NCI-H69 (cell line): ENCODE measurements at places on chromosomes 2 and 18.

- no peak for DNase-seq
These were observed 6.7 kb downstream of the LMAN1 start for GRCh38 chr18:59352250-59352855.

GRCh38 chr2:47043142-47043890 lies 111.8 kb downstream of the STPG4 start:
- peak; percentile 9 for DNase-seq

GRCh38 chr2:48721158-48721557 lies 34.4 kb downstream of the LHCGR start:
- no peak for DNase-seq

- no peak for DNase-seq
These were observed 297.2 kb downstream of the NCKAP5 start for GRCh38 chr2:133271105-133271504.

DNA sequence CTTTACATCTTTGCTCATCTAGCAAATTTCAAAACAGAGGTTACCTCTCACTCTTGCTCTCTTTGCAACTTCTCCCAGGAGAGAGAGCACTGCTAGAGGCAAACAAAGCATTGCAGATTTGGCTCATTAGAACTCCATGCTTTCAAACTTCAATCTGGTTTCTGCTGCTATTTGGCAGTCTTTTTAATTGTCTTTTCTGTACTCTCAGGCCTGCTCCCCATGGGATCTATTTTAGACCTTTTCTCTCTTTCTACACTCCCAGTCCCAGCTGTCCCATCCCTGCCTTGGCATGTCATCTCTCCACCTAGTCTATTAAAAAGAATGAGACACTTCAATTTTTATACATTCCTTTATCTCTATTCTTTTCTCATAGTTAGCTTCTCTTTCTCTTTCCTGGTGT lies 15.2 kb downstream of the KCNJ3 start:
- DNase-seq, result peak; percentile 82

GRCh38 chr2:221111739-221112138 lies 460.4 kb downstream of the EPHA4 start:
- no peak for DNase-seq

GRCh38 chr2:220144411-220144810 lies 517.0 kb downstream of the SLC4A3 start:
- no peak for DNase-seq

- DNase-seq, result no peak
These were observed 8.0 kb downstream of the PCARE start for GRCh38 chr2:29066271-29066860.

DNA sequence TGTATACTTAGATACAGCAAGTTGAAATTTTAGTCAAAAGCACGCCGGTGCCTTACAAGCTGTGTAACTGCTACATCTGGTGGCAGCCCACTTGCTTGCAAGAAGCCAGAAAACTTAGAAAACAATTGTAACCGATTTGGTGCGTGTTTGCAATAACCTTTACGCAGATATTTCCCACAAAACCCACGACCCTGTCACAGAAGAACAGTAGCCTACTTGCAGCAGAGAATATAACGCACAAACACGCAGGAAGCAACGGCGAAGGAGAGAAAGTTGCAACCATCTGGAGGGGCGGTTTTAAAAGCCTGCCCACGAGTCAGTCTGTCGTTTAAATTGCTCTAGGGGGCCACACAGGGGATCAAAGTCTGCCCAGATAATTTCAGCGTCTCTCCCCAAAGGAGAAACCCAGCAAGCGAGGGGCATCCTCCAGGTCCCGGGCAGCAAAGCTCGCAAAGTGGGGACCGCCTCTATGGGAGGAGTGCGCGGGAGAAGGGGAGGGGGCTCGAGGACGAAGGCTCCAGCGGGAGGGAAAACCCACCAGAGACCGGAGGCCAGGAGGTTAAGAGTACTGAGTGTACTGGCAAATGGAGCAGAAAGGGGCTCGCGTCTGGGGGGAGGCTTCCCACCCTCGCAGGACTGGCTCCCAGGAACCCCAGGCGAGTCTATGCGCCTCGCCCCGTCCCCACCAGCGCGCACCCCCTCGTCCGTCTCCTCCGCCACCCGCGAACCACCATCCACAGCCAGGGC lies 1.1 kb downstream of the TLK1 start:
- DNase-seq, result peak; percentile 86

DNA sequence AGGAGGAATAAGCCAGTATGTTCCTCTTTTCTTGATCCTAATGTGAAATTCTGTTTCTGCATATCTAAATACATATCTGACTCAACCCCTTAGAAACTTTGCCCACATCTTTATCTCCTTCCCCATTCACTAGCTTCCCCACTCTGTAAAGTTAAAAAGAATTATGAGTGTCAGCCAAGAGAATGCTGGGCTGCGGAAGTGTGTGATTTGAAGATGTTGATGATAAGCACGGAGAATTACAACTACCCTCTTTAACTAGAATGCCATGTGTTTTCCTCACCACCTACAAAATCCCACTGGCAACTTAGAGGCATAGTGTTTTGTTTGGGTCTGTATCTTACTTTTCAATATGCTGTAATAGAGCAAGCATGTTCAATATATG lies 490.4 kb upstream of the FANCL start:
- no peak for DNase-seq

DNA sequence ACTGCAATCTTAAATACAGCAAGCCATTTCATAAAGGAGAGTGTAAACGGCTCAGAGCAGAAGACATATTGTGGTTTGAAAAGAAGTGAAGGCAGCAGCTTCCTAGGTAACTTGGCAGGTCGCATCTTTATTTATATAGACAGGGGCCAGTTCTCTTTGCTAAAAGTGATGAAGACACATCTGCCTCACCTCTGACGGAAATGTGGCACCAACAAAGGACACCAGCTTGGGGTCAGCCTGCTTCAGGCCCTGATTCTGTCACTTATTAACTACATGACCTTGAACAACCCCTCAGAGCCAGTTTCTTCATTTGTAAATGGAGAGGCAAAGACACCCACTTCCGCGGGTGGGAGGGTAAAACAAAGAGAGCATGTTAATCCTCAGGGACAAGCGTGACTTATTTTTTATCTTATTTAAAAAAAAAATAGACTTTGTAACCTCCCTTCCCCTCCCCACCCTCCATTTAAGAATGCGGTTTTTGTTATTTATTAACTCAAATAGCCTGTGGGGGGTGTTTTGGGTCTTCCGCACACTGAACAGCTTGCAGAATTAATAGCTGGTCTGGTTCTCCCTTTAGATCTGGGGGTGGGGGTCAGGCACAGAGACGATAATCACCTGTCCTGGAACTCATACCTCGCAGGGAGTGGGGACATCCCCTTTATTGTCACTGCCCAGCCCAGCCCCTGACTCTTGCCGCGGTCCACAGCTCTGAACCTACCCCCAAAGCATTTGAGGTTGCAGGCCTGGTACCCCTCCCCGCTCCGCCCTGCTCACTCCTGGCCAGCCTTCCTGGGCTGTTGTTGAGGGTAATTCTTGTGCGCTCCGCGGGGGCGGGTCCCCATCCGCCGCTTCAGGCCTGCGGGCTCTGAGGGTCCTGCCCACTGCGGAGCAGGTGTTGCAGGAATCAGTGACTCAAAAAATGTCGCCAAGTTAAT lies 64.2 kb upstream of the TMEM17 start:
- peak; percentile 10 for DNase-seq

DNA sequence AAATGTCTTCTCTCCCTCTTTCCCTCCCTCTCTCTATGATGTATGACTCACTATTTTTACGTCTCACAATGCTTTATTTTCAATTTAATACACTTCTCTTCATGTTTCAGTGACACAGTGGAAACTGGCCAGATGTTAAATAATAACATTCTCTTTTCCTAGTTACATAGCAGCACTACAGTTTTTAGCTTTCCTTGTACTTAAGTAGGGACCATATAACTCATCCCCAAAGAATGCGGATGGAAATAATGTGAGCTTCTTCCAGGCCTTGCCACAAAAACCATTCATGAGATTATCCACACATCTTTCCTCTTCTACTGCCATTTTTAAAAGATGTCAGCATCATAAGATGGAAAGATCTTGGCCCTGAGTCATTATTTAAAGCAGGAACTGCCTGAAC lies 789.4 kb downstream of the LRP1B start:
- DNase-seq, result no peak

DNA sequence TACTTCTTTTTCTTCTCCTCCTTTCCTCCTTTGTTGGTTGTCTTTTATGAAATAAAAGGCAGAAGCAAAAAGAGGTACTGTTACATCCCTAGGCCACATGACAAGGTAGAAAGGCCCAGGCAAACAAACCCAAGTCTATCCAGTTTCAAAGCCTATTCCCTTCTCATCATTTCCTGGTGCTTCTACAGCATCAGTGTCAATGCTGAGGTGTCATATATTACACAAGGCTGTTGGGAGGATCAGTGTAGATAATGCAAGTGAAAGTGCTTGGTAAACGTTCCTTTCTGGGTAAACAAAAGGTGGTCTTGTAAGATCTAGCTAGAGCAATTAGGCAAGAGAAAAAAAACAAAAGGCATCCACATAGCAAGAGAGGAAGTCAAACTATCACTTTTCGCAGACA lies 64.9 kb downstream of the EVA1A start:
- peak; percentile 65 for DNase-seq

DNA sequence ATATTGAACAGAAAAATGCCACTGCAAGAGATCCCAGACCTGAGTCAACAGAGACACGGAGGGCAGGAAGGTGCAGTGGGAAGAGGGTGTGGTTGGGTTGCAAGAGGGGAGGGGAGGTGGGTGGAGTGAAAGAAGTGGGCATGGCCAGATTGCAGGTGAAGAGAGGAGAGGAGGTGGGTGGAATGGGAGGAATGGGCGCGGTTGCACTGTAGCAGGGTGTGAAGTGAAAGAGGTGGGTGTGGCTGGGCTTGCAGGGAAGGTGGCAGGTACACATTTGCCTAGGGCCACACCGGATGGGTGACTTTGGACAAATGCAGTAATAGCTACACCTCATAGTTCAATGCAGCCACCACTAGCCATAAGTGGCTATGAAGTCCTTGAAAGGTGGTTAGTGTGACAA lies 71.1 kb downstream of the DOCK10 start:
- peak; percentile 96 for DNase-seq

DNA sequence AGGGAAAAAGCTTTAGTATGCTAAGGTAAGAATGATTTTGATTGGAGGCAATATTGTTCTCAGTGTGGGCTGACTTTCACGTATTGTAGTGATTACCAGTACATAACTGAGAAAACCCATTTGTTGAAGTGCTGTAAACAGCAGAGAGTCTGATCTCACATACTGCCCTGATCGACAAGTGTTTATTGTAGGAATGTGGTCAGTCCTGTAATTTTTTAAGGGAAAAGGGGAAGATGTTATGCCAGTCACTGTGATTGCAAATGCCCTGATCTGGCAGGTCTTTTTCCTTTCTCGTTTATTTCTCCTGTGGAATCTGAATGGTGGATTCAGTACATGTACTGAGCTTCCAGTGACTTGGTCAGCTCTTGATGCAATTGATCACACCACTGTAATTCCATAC lies 11.5 kb downstream of the SPATS2L start:
- DNase-seq, result no peak

DNA sequence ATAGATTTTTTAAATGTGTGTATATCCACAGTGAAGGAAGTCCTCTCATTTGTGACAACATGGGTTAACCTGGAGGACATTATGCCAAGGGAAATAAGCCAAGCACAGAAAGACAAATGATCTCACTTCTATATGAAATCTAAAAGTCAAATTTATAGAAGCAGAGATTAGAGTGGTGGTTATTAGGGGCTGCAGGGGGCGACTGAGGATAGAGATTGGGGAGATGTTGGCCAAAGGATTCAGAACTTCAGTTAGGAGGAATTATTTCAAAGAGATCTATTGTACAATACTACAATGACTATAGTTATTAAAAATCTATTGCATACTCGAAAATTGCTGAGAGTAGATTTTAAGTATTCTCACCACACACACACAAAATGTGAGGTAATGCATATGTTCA lies 252.4 kb upstream of the SLC39A10 start:
- DNase-seq, result no peak

DNA sequence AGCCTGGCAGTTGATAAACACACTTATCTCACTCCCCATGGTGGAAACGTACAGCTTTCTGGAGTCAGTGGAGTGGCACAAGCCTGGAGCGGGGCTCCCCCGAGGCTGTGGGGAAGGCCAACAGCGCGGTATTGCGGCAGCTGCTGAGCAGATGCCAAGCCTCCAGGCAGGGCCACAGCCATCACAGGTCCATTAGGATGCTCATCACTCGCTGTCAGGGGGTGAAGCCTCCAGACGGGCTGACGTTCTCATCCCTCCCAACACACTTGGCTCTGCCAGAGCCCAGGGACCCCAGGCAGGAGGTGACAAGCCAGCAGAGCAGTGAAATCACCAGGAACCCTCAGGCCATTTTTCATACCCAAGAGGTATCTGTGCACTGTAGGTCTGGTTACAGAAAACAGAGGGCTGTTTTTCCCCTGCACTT lies 529.2 kb upstream of the KLHL29 start:
- DNase-seq, result peak; percentile 22

- no peak for DNase-seq
These were observed 130.8 kb downstream of the SLC8A1 start for GRCh38 chr2:40321016-40321623.

GRCh38 chr2:190529486-190530247 lies 4.9 kb downstream of the NEMP2 start:
- no peak for DNase-seq
